Stimulated activated CD4-positive, alpha-beta T cell treated with anti-CD3 and anti-CD28 coated beads, Interleukin-1b, Interleukin-23, amount 100 ng/mL, for 1 hour (primary cell): ENCODE measurements at places on chromosomes 3 and 15.

- no peak for DNase-seq
These were observed 404.4 kb upstream of the NECTIN3 start for GRCh38 chr3:110667216-110667615.

DNA sequence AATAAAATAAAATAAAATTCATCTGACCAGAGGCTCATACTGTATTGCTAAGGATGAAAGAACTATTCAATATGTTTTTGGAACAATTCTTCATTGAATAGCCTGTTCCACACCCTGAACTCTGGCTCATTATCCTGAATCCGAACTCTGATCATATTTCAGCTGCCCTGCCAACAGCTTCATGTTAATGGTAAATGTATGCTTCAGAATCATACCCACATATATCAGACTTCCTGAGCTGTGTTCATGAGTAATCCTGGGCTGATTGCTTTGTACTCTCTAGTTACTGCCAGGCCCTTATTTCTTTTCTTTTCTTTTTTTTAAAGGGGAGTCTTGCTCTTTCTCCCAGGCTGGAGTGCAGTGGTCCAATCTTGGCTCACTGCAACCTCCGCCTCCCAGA, 11.8 kb downstream of the INO80 start:
- DNase-seq, result no peak

DNA sequence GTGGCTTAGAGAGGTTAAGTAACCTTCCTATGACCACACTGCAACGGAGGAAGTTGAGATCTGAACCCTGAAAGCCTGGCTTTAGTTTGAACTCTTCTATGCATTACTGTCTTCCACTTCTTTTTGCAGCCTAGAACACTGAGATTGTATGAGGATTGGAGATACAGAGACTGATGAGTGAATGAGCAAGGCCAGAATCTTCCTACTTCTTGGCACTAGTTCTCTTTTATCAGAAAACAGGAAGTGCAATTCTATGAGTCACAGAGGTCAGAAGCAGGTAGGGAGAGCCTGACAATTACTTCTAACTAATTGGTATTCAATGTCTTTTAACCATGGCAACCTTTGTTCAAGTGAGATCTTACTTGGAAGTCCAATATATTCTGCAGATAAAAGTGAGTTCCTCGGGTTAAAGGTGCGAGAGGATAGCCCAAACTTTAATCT, 219.0 kb downstream of the SHQ1 start:
- DNase-seq, result no peak

DNA sequence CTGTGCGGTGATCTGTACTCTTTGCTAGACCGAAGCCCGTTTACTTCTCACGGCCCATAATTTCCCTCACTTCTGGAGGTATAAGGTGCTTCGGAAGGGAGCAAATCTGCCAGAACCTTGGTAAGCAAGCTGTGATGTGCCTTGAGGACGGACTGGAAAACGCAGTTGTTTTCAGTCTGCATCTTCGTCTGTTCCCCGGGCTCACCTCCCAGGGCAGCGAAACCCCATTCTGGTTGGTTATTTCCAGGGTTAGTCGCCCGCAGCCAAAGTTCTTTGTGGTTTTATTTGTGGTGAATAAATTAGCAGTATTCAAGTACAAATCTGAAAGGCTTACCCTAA, 401 bp downstream of the RAMAC start:
- no peak for DNase-seq

DNA sequence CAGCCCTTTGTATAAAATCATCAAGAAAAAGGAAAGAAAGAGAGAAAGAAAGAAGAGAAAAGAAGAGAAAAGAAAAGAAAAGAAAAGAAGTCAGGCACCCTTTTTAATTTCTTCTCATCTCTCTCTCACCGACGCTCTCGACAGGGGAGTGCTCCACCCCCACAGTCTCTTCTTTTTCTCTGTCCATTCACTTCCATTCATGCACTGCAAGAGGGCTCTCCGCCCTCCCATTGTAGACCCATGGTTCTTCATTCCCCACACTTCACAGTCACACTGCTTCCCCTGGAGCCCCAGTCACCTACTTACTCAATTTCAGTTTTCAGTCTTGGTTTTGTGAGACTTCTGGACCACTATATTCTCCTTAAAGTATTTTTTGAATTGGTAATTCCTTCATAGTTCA, 254.7 kb downstream of the SOX2 start:
- DNase-seq, result no peak

GRCh38 chr15:80429964-80430363, 25.8 kb downstream of the ARNT2 start:
- no peak for DNase-seq

GRCh38 chr3:152961323-152961722, 126.4 kb downstream of the P2RY1 start:
- no peak for DNase-seq

DNA sequence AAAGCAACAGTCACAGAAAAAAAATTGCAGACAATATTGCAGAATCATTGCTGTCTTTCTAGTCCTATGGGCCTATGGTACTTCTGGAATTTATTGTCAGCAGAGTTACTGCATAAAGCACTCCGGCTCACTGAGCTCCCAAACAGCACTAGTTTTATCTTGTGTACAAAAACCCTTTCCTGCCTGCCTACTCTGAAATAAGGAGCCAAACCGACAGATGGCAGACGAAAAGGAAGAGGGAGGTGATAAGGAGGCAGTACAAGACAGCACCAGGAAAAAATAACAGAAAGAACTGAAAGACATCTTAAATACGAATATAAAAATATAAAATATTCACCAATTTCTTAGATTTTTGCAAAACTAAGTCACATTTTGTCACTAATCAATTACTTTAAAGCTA, 15.6 kb downstream of the HERC1 start:
- DNase-seq, result no peak

GRCh38 chr3:12177126-12177525, 18.4 kb upstream of the TIMP4 start:
- no peak for DNase-seq

GRCh38 chr3:53493963-53494791, at the start of gene CACNA1D:
Gene CACNA1D (plus strand): TSS chr3:53494611. CDS start chr3:53495167, 556 bp downstream.
- no peak for DNase-seq

GRCh38 chr15:34644061-34644460, 60.6 kb upstream of the GOLGA8B start:
- DNase-seq, result no peak

DNA sequence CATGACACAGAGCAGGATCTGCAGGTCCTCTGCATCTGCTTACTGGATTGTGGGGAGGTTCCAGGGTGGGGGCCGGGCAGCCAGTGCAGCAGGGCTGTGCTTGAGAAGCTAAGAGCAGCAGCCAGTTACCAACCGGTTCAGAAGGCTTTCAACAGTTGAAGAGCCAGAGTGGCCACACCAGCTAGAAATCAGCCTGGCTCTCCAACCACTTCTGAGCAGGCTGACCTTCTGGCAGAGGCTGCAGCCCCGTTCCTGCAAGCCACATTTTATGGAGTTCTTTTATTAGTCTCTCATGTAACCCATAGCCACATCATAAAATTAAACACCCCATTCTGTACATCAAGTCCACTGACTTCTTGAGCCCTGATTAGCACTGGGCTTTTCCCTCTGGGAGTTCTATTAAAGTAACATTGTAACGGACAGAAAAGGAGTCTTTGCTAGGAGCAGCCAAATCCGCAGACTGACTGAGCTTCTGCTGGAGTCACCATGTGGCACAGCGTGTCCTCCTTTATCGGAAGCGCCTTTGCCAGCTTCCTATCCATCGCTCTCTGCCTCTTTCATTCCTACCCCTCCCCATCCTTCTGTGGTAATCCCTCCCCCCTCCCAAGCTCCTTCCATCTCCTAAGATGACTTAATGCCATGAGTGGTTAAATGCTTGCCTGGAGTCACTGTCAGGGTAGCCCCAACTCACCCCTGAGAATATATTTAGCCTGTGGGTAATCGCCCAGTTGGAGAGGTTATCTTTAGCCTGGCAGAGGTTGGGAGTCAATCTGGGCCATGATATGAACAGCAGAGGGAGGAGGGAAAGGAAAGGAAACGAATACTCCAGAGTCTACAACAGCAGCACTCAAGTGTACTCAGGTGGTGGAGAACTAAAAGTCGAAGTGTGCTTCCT, 138.5 kb upstream of the HES1 start:
- DNase-seq, result no peak

DNA sequence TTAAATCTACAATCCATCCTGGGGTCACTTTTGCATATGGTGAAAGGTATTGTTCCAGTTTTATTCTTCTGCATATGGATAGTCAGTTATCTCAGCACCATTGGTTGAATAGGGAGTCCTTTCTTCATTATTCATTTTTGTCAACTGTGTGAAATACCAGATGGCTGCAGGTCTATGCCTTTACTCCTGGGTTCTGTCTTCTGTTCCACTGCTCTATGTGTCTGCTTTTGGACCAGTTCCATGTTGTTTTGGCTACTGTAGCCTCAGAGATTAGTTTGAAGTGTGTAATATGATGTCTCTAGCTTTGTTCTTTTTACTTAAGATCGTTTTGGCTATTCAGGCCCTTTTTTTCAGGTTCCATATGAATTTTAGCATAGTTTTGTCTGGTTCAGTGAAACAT, 795.8 kb downstream of the OTOL1 start:
- no peak for DNase-seq

GRCh38 chr3:123064506-123064905, 2.3 kb upstream of the PDIA5 start:
- DNase-seq, result no peak

- DNase-seq, result peak; percentile 42
These were observed 71.0 kb downstream of the SQOR start for GRCh38 chr15:45705510-45706473.

- DNase-seq, result no peak
These were observed 14.9 kb downstream of the NME9 start for GRCh38 chr3:138314751-138315150.

- no peak for DNase-seq
These were observed 776.1 kb upstream of the SEMA6D start for GRCh38 chr15:46941241-46941640.

GRCh38 chr15:28933710-28934445, 48.1 kb downstream of the APBA2 start:
- DNase-seq, result no peak

DNA sequence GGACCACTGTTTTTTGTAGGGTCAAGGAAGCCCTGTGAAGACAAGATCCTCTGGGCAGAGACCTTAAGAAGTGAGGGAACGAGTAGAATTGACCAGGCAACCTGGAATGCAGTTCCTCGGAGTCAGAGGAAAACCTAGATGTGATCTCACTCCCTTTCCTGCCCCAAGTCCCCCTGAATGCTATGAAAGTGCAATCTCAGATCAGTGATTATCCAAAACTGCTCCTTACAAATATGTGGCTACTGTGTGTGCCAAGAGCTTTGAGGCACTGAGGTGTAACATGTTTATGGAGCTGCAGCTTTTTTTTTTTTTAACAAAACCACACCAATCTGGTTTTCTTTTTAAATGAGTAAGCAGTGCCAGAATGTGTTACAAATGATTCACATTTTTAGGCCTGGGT, 35.8 kb downstream of the THSD4 start:
- DNase-seq, result no peak

- no peak for DNase-seq
These were observed 74.8 kb upstream of the NTRK3 start for GRCh38 chr15:88331291-88331690.

- DNase-seq, result no peak
These were observed 5.5 kb downstream of the WDR73 start for GRCh38 chr15:84648539-84648938.

DNA sequence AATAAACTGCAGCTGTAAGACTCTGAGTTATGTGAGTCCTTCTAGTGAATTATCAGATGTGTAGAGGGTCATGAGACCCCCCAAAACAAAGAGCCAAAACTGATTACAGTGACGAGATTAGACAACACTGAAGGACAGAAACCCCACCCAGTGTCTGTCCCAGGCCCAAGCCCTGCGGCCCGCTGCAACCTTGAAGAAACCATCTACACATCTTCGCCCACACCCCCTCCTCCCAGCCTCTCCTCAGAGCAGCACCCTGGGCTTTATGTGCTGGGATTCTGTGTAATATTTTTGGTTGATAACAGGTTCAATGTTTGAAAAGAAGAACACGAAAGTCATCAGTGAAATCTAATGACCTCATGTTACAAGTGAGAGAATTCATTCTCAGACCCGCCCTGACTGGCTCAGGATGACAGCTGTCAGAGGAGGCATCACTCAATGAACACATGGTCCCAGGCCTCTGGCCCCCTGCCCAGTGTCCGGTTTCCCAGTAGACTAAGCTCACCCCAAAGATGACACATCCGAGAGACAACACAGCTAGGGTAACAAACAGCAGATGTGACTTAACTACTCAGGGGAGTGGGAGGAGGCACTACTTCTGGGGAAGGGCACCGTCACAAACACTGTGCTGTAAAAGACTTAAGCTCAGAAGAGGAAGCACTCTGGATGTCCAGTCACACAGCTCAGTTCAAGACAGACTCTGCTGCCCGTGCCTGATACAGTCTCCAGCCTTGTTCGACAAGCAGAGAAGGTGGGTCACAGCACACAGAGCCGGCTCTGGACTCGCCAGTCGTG, 48.9 kb downstream of the NIPA2 start:
- no peak for DNase-seq

DNA sequence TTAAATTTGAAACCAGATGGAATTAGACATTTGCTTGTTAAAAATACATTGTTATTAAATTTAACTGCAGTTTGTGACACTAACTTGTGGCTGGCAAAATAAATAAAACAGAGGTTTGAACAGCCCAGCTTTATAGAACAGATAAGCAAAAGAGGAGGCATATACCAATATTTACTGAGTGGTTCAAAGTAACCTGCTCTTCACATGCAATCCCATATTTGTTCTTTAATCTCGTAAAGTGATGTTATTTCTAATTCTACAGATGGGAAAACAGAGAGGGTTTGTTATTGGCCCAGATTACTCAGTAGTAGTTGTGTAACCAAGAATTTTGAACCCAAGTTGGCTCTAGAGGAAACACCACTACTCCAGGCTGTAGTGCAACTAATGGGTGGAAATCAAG, 37.6 kb downstream of the WNT5A start:
- DNase-seq, result no peak

GRCh38 chr3:169199283-169199682, 464.2 kb downstream of the MECOM start:
- DNase-seq, result no peak

- no peak for DNase-seq
These were observed 15.1 kb downstream of the CSPG4 start for GRCh38 chr15:75697523-75697922.

- DNase-seq, result no peak
These were observed 22.9 kb downstream of the CHDH start for GRCh38 chr3:53823026-53823955.

GRCh38 chr3:111619833-111620232, 24.7 kb upstream of the ZBED2 start:
- no peak for DNase-seq

- no peak for DNase-seq
These were observed 602 bp upstream of the BAHD1 start for GRCh38 chr15:40439960-40440742.

DNA sequence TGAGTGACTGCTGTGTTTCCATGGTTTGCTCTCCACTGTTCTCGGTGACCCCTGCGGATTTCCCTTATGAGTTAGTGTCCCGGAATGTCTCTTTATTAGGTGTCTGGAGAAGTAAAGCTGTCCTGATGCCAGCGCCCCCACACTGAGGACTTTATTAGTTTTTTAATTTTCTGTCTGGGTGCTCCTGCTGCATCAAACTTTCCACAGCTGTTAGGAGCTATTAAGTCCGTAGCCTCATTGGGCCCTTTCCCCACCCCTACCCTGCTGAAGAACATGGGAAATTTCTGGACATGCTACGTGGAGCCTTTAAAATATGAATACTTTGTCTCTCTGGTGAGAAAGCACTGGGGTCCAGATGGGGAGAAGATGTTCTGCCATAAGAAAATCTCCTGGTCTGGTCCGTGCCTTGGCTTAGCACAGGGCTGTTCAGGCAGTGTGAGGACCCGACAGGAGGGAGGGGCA, 161.7 kb upstream of the HES1 start:
- no peak for DNase-seq

GRCh38 chr15:66163553-66163952, 90.0 kb downstream of the MEGF11 start:
- no peak for DNase-seq

GRCh38 chr3:124385996-124386395, 344.3 kb upstream of the UMPS start:
- no peak for DNase-seq
